NCI-H1694 (cell line): ENCODE measurements at places on chromosomes 12 and 14.

DNA sequence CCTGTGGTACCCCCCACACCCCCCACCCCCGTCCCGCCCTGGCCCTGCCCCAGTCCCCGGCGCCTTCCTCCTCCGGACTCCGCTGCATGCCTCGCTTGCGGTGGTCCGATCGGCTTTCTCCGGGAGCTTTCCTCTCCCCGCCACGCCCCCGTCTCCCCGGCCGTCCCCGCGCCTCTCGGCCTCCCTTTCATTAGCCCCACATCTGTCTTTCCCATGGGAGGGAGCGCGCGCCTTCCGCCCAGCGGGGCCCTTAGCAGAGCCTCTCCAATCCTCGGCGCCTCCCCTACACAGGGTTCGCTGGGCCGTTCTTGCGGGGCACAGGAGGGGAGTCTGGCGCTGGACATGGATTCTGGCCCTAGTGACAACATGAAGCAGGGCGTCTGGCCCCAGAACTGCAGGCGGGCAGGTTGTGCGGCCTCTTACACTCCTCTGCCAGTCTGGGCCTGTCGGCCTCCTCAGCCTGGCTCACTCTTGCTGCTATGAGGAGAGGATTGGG, 1.5 kb upstream of the EFS start:
- peak; percentile 87 for DNase-seq

- no peak for DNase-seq
Observed at GRCh38 chr12:60162988-60163720, 567.3 kb downstream of the SLC16A7 start.

GRCh38 chr12:24711056-24712008, 237.6 kb downstream of the BCAT1 start:
- DNase-seq, result no peak

- DNase-seq, result no peak
Observed at GRCh38 chr12:14970473-14970872, 2.4 kb upstream of the PDE6H start.

DNA sequence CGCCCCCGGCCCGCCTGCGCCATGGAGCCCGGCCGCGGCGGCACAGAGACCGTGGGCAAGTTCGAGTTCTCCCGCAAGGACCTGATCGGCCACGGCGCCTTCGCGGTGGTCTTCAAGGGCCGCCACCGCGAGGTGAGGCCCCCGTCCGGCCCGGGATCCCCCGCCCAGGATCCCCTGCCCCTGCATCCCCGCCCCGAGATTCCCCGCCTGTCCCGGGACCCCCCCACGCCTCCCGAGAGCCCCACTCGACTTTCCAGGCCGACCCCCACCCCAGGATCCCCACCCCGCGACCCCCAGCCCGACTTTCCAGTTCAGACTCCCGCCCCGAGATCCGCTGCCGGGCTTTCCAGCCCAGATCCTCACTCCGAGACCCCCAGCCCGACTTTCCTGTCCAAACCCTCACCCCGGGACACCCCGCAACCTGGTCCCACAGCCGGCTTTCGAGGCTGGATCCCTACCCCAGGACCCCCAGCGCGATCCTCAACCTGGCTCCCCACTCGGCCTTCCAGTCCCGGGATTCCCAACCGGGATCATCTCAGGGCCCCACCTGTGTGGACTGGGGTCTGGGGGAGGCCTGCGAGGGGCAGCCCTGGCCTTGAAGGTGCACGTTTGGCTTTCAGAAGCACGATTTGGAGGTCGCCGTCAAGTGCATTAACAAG, 688 bp downstream of the ULK1 start:
- no peak for DNase-seq

DNA sequence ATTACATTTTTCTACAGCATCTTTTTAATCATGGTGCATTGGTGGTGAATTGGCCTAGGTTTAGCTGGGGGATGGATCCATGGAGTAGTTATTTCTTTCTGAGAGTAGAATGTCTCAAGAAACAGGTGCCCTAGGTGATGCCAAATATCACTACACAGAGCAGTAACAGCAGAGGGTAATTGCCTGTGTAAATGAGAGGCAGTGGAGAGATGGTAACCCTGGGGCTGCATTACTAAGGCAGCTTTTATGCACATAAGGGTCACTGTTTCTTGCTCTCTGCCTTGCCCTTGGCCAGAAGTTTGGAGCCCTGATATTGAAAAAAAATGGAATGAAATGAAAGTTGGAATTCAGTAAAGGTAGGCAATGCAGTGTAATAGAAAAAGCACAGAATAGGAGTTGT, 604.0 kb downstream of the NOVA1 start:
- DNase-seq, result no peak

DNA sequence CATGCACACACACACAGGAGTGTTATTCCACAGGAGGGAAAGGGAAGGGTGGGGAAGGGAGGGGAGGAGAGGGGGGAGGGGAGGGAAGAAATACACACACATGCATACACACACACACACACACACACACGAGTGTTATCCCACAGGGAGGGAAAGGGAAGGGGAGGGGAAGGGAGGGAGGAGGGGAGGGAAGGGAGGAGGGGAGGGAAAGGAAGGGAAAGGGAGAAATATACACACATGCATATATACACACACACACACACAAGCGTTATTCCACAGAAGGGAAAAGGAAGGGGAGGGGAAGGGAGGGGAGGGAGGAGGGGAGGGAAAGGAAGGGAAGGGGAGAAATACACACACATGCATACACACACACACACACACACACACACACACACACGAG, 19.6 kb upstream of the FBRSL1 start:
- DNase-seq, result no peak

- DNase-seq, result no peak
Observed at GRCh38 chr12:46364777-46365580, 7.6 kb downstream of the SLC38A2 start.

DNA sequence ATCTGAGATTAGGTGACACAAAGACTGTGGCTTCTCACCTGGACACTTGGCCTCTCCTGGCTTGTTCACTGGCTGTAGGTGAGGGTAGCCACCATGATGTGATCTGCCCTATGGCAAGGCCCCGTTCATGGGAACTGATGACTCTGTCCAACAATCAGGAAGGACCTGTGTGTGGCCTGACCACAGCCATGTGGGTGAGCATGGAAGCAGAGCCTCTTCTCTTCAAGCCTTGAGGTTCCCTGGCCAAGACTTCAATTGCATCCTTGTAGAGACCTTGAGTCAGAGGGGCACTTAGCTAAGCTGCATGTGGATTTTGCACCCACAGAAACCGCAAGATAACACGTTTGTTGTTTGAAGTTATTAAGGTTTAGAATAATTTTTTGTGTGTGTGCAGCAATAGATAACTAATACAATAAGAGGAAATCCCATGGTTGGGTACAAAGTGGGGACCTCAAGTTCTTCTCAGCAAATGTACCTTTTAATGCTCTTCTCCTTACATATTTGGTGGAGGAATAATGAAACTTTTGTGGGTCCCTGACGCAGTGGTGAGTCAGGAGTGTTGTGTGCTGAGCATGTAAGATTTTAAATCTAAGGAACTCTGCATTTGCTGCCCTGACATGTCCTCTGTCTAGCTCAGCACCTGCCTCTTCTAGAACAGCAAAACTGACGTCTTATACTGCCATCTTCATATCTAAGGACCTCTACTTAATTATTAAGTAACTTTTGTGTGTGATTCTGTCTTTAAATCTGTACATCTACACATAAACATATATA, 27.5 kb upstream of the PLEKHG7 start:
- no peak for DNase-seq

- peak; percentile 29 for DNase-seq
Observed at GRCh38 chr14:104094056-104094708, 8.7 kb downstream of the ASPG start.

DNA sequence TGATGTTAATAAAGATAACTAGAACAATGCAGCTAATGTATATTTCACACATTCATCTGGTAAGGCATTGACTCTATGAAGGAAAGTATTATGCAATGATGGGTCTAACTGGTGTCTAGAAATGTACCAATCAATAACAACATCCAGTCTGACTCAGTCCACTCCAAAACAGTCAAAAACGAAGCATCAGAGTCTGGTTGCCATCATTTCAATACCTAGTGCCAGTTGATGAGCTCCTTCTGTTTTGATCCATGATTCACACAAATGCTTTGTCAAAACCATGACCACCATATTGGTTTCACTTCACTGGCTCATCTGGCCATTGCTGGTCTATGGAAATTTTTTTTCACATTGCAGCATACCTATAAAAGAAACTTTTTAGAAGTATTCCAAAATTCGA, 747.2 kb upstream of the TMEM132C start:
- DNase-seq, result no peak

GRCh38 chr14:24518851-24519250, 10.8 kb upstream of the CMA1 start:
- DNase-seq, result no peak

GRCh38 chr14:57068511-57068910, 200.2 kb downstream of the EXOC5 start:
- DNase-seq, result peak; percentile 56

GRCh38 chr12:54133772-54134375, 54.9 kb downstream of the SMUG1 start:
- no peak for DNase-seq

- no peak for DNase-seq
Observed at GRCh38 chr14:52219488-52220084, 47.9 kb upstream of the PTGDR start.

DNA sequence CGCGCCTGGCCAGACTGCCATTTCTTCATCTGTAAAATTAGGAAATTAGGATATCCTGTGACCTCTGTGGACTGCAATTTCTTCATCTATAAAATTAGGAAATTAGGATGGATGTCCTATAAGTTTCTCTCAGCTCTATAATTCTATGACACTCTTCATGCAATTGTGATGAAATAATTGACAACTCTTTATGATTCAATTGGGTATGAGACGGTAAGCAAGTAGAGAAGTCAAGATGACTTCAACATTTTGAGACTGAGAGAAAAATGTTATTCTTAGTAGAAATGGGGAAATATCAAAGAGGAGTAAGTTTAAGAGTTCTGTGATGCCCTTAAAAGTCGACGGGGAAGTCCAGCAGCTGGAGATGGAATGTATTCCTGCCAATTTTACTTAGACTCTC, 12.0 kb downstream of the KIAA0586 start:
- no peak for DNase-seq

DNA sequence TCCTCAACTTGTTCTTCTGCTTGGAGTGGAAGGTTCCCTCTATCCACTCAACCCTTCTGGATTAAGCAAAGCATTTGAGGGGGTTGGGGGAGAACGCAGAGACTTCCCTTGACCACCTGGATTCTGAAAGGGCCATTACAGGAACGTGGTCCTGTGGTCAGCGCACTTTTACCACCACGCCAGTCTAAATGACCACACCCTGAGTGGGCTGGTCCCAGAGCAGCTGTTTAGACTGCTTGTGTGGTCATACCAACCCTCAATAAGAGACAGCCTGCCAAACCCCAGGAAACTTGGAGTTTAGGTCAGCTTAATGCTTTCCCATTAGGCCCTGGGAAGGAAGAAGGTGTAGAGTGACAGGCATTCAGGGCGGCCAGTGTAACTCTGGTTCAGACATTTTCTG, 165.5 kb upstream of the ATP2B1 start:
- DNase-seq, result no peak

GRCh38 chr12:123034022-123034541, 53.6 kb downstream of the ARL6IP4 start:
- no peak for DNase-seq

DNA sequence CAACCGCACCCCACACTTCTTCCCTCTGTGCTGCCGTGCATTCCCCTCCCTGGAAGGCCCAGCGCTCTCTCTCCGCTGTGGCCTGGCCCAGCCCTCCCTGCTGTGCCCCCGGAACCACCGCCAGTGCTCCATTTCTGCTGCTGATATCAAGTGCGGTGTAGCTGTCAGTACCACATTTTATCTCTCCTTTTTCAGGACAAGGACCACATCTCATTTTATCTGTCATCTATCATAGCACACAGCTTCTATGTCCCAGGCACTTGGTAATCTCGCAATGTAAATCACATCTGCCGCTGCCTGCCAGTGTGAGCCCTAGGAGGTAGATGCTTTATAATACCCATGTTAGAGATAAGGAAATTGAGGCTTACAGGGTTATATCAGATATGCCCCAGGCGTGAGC, 18.3 kb downstream of the IL31 start:
- no peak for DNase-seq

DNA sequence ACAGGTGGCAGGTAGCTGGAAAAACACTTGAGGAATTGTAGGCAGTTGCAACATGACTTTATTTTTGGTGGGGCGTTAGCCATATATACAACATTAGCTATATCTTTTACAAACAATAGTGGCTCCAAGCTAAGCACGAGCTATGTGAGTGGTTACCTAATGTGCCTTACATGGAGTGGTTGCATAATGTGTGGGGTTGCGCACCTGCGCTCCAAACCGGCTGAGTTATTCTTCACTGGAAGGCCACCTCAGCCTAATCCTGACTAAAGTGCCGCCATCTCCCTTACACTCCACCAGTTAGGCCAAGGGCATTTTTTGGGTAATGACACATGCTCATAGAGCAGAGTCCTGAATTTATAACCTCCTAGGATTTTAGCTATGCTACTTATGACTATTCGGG, 31.8 kb upstream of the G2E3 start:
- DNase-seq, result no peak

DNA sequence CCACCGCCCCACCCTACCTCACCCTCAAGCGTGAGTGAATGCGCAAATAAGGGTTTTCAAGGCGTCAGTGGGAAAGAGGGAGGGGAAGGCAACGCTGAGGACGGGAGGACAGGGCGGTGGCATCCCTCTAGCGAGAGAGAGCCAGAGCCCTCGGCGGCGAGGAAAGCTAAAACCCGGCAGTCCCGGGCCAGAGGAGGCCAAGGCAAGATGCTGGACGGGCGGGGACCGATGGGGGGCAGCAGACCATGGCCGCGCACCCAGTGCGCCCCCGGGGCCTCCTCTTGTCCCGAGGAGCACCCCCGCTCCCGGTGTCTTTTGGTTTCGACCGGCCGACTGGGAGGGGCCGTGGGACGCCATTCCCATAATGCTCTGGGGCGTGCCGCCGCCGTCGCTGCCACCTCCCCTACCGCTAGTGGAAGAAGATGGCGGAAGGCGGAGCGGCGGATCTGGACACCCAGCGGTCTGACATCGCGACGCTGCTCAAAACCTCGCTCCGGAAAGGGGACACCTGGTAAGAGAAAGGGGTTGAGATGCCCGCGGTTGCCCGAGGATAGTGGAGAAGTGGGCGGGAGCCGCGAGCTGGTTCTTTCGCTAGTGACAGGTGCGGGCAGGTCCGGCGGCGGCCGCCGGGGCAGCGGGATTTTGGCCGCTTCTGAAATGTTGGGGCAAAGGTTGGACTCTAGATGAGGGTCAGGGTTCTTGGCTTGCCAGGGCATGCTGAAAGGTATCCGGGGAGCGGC, at the start of gene USP15:
TSS of gene USP15 (plus strand) at position 412 of the 740 bp plus-strand sequence. CDS start at position 423, 11 bp downstream.
- peak; percentile 91 for DNase-seq

GRCh38 chr12:55845785-55846496, 3.2 kb upstream of the MMP19 start:
- no peak for DNase-seq

DNA sequence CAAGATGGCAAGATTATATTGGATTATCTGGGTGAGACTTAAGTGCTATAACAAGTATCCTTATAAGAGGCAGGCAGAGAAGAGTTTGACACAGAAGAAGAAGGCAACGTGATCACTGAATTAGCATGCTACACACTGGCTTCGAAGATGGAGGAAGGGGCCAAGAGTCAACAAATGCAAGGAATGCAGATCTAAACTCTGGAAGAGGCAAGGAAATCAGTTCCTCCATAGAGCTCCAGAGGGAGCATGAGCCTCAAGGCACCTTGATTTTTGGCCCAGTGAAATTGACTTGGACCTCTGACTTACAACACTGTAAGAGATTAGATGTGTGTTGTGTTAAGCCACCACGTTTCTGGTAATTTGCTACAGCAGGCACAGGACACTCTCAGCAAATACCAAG, 536.4 kb upstream of the SEL1L start:
- DNase-seq, result no peak
